ENCODE measurements at places on chromosomes 11 and 22.
A peak's percentile ranks its signal among the peaks of the same experiment; 100 is the strongest.

DNA sequence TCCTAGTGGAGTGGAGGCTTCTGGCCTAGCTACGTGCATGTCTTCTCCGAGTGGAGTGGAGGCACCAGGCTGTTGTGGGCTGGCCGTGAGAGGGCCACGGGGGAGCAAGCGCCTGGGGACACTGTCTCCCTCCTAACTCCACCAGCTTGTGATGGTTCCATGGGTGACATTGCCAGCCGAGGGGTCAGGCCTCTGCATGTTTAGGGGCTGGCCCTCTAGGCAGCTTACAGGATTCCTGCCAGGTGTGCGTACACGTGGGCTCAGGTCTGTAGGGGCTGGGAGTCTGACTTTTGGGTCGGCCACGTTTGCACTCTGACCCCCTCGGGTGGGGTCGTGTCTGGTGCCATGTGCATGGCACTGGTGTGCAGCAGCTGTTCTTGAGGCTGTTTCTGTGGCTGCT is 31.6 kb downstream of the TBC1D22A start:
- no peak for DNase-seq

- DNase-seq, result no peak
These were observed 15.3 kb downstream of the IL10RA start for GRCh38 chr11:118001494-118001971.

- no peak for DNase-seq
These were observed 25.6 kb downstream of the TXN2 start for GRCh38 chr22:36455571-36456463.

DNA sequence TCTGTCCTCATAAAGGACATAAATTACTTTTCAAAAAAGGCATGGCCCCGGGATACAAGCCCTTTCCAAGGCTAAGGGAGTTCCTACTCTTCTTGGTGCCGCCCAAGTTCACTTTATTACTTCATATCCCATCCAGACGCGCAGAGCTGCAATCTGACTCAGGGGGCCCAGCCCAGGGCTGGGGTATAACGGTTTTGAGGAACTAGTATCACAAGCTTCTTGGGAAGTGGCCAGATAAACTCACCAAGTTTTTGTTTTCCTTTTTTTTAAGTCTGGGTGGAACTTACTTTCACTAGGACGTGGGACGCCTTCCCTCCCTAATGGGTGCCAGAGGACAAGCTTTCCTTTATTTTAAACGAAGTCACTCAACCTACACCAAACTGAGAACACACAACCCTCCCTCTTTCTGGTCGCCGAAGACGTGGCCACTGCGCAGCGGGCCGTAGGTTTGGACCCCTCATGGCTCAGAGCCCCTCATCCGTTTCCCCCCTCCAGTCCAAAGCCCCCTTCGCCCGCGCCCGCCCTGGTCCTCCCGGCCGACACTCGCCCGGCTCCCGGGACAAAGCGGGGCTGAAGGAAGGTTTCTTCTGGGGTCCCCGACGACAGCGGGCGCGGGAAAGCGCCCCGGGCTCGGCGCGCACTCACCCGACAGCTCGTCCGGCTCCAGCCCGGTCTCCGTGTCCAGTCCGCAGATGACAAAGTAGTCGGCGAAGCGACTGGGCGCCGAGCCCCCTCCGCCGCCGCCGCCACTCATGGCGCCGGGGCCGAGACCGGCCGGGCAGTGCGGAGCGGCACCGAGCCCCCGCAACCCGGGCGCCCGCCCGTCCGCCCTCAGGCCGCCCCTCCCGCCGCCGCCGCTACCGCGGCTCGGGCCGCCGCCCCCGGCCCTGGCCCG is 587 bp downstream of the DENND5A start:
- peak; percentile 43 for DNase-seq

DNA sequence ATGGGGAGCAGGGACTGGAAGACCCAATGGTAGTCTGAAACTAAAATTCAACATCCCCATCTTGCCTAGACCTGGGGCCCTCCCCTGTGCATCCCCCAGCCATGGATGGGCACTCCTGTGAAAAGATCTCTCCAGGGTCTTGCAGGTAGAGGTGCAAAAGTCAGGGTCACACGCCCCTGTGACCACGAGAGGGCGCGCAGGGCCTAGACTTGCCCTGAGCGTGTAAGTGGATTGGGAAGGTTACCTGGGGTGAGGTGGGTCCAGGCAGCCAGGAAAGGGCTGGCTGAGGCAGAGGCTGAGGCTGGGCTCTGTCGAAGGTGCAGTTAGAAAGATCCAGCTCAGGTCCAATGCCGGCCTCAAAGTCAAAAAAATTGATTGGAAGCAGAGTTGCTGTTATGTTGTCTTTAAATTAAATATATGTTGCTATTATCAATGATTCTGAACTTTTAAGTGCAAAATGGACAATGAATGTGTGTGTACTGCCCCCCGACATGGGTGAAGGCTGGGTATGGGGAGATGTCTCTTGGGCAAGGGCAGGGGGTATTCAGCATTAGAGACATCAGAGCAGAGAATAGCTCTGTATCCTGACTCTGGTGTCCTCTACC is 4.8 kb upstream of the POU2F3 start:
- peak; percentile 90 for DNase-seq

- DNase-seq, result no peak
These were observed 64.1 kb upstream of the LMO1 start for GRCh38 chr11:8327761-8328192.

GRCh38 chr22:17910561-17911311 is 113.6 kb downstream of the MICAL3 start:
- DNase-seq, result peak; percentile 49
